ENCODE measurements at places on chromosomes 7 and 10.

DNA sequence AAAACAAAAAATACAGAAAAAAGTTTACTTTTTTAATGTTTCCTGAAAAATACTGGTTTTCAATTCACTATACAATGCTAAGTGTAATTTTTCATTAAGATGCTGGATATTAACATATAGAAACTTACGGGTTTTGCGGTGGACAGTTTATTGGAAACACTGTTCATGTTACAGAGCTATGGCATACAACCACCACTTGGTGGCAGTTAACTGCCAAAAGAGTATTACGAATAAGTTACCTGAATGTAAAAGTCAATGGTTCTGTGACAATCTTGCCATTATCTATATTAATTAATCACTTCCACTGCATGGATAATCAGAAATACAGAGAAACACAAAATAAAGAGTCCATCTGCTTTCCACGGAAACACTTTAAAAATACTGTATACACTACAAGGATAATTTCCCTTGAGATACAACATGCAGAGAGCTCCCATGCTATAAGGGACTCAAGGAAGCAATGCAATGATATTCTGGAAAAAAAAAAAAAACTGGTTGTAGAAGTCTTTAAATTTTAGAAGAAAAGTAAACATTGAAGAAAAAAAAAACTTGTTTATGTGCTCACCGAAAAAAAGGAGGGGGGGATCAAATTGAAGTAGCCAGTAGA lies 97.0 kb downstream of the TPK1 start:
- DNase-seq: no peak

- no peak for DNase-seq
Observed at GRCh38 chr7:108503112-108504026, 22.6 kb downstream of the PNPLA8 start.

GRCh38 chr10:3477683-3478082 lies 305.1 kb upstream of the PITRM1 start:
- no peak for DNase-seq

- peak; percentile 17 for DNase-seq
Observed at GRCh38 chr7:128938544-128939074, 882 bp downstream of the IRF5 start.

DNA sequence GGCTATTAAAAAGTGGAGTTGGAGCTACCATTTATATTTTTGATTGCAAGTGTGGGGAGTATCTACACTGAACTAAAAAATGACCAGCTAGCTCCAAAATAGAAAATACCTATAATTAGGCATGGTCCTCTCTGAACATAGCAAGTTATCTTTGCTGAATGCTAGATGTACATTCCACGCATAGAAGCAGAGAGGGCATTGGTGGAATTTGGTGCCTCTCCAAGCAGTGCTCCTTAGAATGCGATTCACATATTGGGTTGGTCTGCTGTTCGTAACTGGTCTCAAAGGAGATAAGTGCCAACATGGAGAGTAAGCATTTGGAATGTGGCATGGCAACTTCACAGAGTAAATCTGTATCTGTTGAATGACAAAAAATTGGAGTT lies 196.2 kb downstream of the PTN start:
- DNase-seq: no peak

DNA sequence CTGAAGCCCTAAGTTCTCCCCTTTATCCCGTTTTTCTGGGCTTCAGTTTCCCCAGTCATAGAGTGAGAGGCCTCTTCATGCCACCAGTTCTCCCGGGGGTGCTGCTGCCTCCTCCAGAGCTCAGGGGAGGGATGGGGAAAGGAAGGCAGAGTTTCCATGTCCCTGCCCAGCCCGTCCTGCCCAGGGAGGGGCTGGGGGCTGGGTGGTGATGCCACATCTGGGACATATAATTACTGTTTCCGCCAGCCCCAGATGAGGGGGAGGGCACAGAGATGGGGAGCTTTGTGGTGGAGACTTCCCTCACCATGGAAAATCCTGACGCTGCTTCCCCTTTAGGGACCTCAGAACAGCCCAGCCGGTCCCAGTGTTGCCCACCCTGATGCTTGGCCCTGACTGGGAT lies 4.1 kb downstream of the AQP1 start:
- no peak for DNase-seq

GRCh38 chr10:71575934-71576801 lies 143.4 kb downstream of the C10orf105 start:
- DNase-seq: no peak

DNA sequence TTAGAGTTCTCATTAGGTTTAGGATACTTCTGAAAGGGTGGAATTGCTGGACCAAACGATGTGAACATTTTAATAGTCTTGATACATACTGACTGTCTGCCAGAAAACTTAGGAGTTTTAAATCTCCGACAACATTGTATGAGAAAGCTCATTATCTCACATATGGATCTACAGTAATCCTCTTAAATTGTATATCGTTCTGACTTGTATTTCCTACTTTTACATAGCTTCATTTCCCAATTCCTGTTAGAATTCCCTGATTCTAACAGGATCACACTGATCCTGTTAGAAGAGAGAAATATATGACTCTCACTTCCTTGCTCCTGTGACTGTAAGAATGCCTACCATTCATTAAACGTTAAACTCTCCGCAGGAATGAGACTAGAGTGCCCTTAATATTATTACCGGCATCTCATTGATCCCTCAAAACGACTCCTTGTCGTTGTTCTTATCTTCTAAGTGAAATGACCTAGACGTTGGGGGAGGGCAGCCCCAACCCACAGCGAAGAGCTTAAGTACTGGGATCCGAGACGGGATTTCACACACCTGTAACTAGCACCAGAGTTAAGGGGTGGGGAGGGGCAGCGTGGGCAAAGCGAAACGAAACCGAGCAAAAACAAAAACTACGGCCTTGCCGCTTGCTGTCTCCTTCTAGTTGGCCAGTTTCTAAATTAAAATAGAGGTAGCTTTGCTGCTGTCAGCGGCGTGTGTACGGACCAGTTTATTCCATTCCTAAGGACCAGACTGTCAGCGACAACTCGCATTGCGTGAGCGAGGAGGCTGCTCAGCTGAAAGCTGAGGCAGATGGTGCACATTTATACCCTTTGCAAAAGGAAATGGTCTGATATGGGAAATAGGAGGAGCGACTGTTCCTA lies 678 bp upstream of the TMEM106B start:
- DNase-seq: no peak

DNA sequence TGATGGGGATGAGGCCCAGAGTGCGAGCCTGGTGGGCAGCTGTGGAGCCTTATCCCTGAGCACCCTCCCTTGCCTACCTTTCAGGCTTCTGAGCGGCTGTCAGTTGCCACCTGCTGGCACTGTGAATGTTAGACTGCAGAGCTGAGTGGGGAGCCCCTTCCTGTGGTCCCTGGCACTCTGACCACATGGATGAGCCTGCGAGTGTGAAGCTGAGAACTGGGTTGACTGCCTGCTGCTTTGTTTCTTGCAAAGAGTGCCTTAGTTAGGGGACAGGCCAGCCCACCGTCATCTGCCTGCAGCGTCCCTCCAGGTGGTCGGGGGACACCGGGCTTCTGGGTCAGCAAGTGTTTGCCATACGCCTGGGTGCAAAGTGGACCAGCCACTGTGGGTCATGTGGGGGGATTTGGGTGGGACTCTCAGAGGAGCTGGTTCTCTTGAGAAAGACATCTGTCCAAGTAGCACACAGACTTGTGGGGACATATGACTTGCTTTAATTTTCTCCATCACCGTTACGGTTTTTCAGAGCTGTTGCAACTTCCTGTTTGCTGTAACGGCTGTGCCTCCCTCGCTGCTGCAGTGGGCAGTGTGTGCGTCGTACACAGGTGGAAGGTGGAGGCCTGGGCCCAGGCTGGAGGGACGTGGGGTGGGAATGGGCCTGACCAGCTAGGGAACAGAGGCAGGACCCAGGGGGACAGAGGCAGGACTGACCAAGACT lies 13.7 kb downstream of the INPP5A start:
- DNase-seq: no peak

DNA sequence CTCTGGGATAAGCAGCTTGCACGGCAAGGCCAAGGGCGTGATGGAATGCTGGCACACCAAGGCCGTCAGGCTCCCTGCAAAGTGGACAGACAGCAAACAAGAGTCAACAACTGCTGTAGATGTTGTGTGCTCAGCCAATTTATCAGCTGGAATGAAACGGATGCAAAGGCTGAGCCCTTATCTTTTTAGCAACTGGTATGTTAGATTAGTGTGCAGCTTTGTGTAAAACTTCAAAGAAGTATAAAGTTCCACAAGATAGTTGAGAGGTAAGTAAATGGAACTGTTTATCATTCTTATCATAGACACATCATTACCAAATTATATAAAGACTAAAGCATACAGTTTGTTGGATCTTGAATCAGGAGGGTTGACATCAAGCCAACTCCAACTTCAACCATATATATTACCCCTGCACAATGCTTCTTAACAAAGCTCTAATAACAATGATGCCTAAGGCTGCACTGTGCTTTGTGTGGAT lies 289.0 kb downstream of the TNS3 start:
- no peak for DNase-seq

GRCh38 chr7:124597509-124597908 lies 168.1 kb downstream of the GPR37 start:
- DNase-seq: no peak

- no peak for DNase-seq
Observed at GRCh38 chr7:11650500-11650899, 181.5 kb downstream of the THSD7A start.

DNA sequence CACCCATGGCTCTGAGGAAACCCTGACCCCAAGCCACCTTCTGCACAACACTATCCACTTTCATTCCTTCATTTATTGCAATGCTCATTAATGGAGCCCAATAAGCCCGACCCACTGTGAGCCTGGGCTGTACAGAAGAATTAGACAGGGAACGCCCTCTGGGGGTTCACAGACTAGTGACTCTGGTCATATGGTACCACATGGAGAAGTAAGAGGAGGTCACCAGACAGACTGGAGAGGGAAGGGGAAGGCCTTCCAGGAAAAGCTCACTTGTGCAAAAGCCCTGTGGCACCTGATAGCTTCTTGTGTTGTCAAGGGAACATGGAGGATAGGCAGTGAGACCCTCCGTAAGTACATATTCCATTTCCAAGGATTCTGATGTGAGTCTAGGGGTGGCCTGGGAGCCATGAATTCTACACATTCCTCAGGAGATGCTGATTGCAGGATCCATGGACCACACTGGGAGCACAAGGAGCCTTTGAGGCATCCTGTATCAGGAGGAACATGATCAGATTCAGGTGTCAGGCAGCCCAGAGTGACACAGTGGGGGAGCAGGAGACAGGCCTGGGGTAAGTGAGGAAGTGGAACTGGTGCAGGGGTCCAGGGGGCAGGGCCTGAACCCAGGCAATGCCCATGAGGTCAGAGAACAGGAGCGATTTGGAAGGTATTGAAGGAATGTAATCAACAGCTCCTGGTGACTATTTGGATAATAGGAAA lies 19.9 kb downstream of the TMEM72 start:
- no peak for DNase-seq

DNA sequence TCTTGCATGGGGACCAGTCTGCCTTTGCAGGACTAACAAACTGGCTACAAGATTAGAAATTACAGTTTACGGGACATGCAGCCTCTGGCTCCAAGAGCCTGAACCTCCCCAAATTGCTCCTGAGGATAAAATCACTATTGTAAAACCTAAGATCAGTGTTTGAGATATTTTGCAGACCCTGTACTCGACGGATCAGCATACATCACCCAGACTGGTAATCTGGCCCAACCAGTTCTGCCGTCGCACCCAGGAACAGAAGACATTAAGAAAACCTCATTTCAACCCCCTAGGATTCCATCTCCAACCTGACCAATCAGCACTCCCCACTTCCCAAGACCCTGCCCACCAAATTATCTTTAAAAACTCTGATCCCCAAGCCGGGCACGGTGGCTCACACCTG lies 27.1 kb upstream of the DNMBP start:
- no peak for DNase-seq

GRCh38 chr7:76133164-76133775 lies 68.4 kb upstream of the SRRM3 start:
- no peak for DNase-seq

DNA sequence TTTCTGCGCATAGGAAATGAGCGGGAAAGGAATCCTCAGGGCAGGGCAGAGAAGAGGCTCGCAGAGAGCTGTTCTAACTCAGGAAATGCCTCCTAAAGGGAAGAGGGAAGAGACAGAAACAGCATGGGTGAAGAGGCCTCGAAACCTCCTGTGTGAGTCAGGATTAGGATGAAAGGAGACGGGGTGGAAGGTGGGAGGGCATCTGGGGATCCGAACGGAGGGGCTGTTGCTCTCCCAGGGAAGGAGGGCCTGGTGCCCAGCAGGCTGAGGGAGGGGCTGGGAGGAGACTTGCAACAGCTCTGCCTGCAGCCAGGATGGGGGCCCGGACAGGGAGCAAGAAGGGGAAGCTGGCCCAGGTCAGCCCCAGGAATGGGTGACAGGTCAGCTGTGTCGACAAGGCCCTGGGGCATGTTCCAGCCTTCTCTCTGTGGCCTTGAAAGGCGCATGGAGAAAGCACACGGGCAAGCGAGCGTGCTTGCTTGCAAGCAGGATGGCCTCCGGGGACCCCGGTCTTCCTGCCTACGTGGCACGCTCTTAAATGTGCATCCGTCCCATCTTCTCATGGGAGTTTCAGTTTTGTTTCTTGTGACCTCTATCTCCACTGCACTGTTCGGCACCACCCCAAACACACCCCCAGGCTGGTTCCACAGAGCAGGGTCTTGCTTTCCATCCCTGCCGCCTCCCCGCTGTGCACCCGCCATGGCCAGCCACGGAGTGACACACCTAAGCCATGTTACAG lies 63.5 kb downstream of the HIPK2 start:
- DNase-seq: no peak

DNA sequence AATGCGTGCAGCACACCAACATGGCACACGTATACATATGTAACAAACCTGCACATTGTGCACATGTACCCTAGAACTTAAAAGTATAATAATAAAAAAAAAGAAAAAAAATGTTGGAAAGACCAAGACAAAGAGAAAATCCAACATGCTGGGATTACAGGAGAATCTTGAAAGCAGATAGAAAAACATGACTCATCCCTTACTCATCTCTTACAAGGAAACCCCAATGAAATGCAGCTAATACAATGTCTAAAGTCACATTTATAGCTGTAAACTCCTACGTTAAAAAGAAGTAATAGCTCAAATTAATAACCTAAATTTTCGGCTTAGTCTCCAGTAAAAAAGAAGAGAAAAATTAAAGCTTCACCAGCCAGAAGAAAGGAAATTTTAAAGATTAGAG lies 47.5 kb upstream of the DGKB start:
- DNase-seq: no peak

- DNase-seq: no peak
Observed at GRCh38 chr7:101094791-101095375, 9.6 kb downstream of the TRIM56 start.

- DNase-seq: no peak
Observed at GRCh38 chr10:132964231-132964630, 21.9 kb upstream of the CFAP46 start.

DNA sequence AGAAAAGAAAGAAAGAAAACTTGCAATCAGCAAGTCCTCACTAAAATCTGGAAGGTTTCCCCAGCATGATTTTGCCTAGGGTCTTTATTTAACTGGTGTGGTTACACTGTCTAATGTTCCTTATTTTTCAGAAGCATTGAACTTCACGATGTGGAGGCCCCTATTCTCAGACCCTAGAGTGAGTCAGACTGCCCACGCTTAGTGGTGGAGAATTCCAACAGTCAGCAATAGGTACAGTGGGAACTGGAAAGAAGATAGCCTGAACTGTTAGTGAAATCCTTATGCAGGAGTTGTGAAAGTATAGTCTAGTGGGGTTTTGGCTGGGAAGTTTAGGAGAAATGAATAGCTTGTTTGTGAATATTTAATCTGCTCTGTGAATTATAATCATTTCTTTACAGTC lies 115.0 kb downstream of the FZD1 start:
- DNase-seq: no peak
